ENCODE measurements at places on chromosomes 3 and 15.

DNA sequence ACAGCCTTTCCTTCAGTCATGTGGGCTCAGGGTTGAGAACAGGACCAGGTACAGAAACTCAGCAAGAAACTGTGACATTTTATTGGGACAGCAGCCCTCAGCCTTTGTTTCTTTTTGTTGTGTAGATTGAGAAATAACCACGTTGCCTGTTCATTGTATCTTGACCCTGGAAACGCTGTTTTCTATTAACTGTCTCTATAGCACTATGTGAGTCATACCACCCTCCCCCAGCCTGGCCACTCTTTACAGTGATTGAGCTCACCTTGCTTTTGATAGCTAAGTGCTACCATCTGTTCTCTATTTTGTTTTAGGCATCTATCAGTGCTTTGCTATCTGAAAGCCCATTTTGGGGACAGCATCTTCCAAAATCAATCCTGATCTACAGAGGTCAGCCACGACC is 127.9 kb downstream of the CD47 start:
- no peak for DNase-seq

DNA sequence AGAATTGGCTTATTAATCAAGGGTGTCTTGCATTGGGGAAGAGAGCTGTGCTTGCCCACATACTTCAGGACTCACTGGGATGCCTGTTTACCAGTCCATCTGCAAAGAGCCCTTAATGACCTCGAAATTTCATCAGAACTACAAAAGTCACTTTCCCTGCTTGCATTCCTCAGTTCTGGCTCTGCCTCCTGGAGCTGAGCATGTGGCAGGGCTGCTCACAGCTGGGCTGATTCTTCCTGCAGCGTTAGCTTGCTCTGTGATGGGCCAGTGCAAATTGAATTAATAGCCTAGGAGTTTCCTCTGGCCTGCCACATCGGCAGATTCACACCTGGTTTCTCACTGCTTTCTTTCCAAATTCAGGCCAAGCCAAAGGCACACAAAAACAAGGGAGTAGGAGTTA is 108.9 kb downstream of the DUT start:
- no peak for DNase-seq

GRCh38 chr3:152902141-152902669 is 67.3 kb downstream of the P2RY1 start:
- DNase-seq = no peak

- DNase-seq = no peak
These were observed 391.0 kb downstream of the NSUN3 start for GRCh38 chr3:94453864-94454263.

- DNase-seq = no peak
These were observed 2.9 kb downstream of the SCN5A start for GRCh38 chr3:38646630-38647029.
